IgD-negative memory B cell (primary cell): ENCODE measurements at places on chromosomes 13 and 19. TPM values are rescaled to one million over a fixed set of nuclear protein-coding genes. Genes with fewer than 3 reads are reported as not detected.

The CAPN12 gene
- 31.6 TPM for polyA plus RNA-seq

The PSG7 gene
- polyA plus RNA-seq = not detected

The XPO4 gene
- polyA plus RNA-seq = 6.3 TPM

The RYR1 gene
- polyA plus RNA-seq = 0.03 TPM

The RAB3A gene
- polyA plus RNA-seq = 1.5 TPM

The CYP4F12 gene
- polyA plus RNA-seq = not detected
